ENCODE measurements at places on chromosomes 3 and 15.

GRCh38 chr3:394775-395174, 198.2 kb downstream of the CHL1 start:
- DNase-seq, result no peak

GRCh38 chr3:156795890-156796481, 30.2 kb upstream of the LEKR1 start:
- no peak for DNase-seq

GRCh38 chr15:50884540-50884939, 23.9 kb upstream of the AP4E1 start:
- no peak for DNase-seq

DNA sequence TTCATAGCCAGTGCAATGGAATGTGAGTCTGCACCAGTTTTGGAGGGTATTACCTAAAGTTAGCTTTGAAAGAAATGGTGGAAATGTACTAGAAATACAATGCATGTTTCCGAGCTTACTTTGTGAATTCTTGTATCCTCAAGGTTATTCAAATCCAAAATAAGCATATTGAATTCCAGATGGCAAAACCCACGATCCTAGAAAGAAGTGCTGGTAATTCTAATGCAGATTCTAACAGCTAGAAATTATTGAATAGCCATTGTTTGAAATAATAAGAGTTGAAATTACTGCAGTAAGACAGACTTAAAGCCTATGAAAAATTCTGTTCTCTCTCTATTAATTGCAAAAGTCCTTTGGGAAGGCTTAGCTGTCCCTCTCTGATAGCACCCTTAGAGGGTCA, 258.4 kb downstream of the CHL1 start:
- DNase-seq, result no peak

GRCh38 chr3:176097027-176097426, 1100.3 kb downstream of the TBL1XR1 start:
- DNase-seq, result no peak

GRCh38 chr15:101353240-101353639, 58.2 kb upstream of the SNRPA1 start:
- DNase-seq, result no peak

DNA sequence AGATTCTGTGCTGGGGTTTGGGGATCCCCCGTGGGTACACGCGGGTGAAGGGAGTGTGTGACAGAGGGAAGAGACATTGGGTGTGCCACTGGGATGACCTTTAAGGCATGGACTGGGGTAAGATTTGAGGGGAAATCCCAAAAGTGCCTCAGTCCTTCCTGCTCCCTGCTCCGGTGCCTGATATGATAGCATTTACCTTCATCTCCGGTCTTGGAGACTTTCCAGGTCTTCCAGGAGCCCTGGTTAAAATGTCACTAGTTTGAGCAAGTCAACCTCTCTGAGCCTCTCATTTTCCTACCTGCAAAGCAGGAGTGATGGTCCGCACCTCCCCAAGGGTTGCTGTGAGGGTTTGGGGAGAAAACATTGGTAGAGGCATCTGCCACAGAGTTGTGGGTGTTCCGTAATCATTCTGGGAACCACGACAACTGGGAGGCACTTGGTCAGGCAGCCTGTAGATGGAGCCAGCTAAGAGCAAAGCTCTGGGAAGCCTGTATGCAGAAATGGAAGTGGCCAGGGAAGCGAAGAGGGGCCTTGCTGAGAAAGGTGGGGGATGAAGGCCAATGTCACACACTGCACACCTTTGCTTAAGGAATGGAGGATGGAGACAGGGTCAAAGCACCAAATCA, 33.9 kb upstream of the KIF23 start:
- DNase-seq, result no peak

- no peak for DNase-seq
Measured at GRCh38 chr3:145911016-145911415, 250.0 kb downstream of the PLOD2 start.

- DNase-seq, result no peak
Measured at GRCh38 chr15:48031466-48031865, 89.3 kb upstream of the SLC24A5 start.

- no peak for DNase-seq
Measured at GRCh38 chr3:130380398-130380797, 34.9 kb downstream of the COL6A5 start.

- no peak for DNase-seq
Measured at GRCh38 chr3:127426444-127427153, 138.8 kb upstream of the PRR20G start.

GRCh38 chr3:161251716-161252115, 30.6 kb downstream of the NMD3 start:
- no peak for DNase-seq

DNA sequence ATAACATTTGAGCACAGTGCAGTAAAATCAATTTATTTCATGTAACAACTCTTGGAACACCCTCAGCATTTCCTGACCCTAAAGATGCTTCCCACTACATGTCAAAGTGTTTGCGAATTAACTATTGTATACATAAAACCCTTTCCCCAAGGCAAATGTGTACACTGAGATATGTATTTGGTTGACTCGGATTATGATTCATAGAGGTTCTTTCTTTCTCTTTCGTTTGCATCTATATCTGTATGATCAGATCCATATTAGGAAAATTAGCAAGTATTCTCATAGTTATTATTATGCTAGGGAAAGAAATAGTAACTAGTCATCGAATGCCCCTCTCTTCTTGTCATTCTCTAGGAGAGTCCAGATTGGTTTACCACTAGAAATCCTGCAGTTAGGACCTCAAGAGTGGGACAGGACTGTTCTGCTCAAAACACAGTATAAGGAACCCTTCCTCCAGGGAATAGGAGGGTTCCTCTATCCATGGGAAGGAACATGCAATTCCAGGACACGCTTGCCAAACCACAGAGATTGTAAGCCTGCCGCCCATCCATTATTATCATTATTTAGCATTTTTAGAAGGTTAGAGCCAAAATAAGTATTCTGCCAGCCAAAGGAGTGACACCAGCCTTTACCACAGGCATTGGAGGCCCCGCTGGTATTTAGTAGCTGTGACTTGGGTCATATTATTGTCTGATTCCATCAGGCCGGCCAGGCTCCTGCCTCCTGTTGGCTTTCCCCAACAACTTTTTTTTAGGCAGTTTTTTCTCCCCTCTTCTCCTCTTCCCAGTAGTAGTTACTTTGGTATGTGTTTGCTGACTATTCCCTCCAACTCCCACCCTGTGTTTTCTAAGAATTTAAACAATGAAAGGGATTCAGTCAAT, 100.7 kb downstream of the GALK2 start:
- DNase-seq, result no peak

DNA sequence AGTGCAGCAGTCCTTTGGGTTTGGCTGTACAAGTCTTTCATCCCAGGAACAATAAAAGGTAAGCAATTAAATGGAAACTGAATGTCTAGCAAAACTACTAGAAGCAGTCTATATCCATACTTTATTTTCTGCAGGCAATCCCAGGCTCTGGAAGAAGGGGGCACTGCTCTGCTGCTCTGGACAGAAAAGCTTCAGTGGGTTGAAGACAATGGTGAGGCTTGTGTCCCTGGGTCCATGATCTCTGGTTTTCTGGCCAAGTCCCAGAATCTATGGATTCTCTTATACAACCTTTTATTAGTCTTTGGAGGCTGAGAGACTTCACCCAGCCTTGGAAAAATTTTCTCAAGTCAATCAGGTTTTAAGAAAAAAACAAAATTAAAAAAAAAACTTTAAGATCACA, 35.6 kb downstream of the SCAP start:
- DNase-seq, result no peak

DNA sequence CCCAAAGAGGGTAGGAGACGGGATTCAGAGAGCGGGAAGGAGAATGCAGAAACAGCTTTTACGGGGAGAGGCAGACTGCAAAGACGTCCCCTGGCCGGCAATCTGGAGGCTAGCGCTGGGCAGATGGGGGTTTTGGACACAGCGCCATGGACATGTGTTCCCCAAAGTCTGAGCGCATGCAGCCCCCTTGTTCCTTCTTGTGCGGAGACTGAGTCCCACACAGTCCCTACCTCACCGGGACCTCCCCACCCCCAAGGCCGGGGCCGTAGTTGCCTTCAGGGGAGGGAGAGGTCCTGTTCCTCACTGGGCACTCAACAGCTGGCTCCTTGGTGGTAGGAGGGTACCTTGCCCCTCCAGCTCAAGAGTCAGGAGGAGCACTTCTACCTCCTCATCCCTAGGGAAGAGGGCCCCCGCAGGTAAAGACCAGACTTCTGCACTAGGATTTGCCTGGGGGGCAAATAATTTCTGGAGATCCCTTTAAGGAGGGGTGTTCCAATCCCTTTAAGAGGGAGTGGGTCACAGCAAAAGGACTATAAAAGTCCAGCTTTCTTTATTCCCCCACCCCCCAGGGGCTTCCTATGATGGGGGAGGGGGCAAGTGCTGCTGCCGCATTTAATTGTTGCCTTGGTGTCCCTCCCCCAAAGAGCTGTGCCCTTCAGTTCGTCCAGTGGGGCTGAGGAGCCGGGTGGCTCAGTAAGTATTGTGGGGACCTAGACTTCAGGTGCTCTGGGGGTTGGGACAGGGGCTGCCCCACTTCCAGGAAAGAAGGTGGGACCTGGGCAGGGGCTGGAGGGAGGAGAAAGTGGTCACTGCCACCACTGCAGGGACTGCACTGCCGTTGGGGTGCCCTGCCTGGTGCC, 3.6 kb upstream of the BAHD1 start:
- DNase-seq, result no peak

DNA sequence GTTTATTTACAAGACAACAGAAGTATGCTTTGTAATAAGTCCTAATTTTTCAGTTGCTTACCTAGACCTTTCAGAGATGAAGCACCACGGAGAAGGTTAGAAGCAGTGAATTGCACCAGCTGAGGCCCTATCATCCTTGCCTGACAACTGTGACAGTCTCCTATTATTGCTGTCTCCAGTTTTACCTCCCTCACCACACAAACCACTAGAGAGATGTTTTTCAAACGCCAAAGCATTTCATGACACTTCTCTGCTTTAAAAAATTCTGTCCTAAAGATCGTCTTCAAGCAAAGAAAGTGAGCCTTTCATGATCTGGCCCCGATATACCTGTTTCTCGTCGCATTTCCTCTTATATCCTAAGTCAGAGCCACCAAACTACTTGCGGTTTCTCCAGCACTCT, 72.3 kb upstream of the TSPAN3 start:
- no peak for DNase-seq

GRCh38 chr3:179236669-179237301, 14.1 kb downstream of the KCNMB3 start:
- DNase-seq, result no peak

DNA sequence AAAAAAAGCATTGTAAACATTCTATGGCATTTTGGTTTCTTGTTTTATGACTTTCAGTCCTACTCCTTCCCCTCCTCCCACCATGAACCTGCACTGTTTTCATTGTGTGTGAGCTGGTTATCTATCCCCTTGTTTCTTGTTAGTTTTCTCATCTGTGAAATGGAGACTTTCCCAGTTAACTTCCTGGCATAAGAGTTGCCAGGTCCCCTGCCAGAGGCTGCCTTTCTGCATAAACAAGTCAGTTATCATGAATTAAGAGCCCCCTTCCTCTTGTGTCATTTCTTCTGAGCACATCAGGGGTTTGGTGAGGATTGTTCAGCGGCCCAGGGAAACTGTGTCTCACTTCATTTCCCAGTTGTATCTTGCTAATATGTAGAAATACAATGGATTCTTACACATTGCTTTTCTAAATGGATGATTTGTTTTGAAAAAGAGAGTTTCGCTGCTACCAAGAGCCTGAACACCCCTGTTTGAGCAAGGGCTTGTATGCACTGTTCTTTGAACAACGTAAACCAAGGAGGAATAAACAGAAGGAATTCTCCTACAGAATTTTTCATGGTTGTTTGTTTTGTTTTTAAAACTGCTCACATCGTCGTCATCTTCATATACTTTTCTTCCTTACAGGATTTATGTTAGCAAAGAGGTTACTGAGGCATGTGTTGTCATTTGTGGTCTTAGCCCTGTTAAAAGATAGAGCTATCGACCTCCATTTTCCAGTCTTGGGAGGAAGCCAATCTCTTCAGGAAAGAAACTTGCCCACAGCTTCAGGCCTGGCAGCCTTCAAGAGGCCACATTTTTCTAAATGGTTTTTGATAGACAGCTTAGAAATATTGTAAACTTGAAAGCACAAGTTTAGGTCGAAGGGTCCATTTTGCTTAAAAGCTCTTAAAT, 144.6 kb upstream of the IL12A start:
- DNase-seq, result no peak

DNA sequence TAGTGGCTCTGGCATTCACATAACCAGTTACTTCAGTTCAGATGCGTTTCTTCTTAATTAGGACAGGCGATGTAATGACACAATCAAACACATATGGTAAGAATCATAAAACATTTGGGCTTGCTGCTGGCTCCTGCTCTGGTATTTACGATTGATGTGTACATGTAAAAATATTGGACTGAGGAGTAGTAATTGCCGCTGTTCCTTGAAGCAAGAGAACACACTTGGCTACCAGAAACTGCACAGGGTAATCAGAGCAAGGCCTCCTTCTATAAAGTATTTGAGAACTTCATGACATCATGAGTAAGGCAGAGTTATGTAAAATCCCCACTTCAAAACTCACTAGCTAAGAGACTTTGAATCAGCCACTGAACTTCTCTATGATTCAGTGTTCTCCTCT, 158.1 kb downstream of the SSR3 start:
- DNase-seq, result no peak

- no peak for DNase-seq
Measured at GRCh38 chr15:80482696-80483095, 78.5 kb downstream of the ARNT2 start.

DNA sequence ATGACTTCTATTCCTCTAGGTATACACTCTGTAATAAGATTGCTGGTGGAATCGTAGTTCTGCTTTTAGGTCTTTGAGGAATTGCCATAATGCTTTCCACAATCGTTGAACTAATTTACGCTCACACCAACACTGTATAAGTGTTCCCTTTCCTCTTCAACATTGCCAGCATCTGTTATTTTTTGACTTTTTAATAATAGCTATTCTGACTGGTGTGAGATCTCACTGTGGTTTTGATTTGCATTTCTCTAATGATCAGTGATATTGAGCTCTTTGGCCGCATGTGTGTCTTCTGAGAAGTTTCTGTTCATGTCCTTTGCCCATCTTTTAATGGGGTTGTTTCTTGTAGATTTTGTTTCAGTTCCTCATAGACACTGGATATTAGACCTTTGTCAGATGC, 12.8 kb downstream of the NXPE3 start:
- DNase-seq, result no peak

GRCh38 chr3:38154625-38155255, 10.6 kb upstream of the OXSR1 start:
- no peak for DNase-seq

DNA sequence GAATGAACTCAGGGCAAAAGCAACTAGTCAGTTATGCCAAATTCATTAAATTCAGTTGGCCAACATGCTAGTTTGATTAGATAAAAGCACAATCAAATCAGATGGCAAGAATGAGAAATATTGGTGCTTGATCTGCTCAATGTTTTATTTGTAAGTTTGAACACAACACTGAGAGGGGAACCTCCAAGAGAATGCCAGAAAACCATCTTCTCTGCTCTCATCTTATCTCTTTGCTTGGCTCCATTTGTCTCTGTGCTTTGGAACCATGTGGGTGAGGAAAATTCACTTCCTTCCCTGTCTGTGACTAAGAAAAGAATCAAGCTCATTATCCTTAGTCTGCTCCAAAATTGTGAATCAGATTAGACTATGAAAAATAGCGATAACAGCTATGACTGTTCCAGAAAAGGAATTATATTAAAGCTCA, 43.6 kb upstream of the DCBLD2 start:
- no peak for DNase-seq

- DNase-seq, result no peak
Measured at GRCh38 chr3:134074001-134074789, 44.5 kb upstream of the SLCO2A1 start.

- DNase-seq, result no peak
Measured at GRCh38 chr15:80944818-80945217, 44.8 kb downstream of the MESD start.

GRCh38 chr3:188008582-188009213, 145.3 kb upstream of the LPP start:
- DNase-seq, result no peak

- DNase-seq, result no peak
Measured at GRCh38 chr3:134809427-134810051, 14.5 kb downstream of the EPHB1 start.

All from CD4-positive, alpha-beta T cell treated with Interleukin-6 at 100 ng/mL for 8 hours (primary cell).